ENCODE measurements at places on chromosomes 16 and 17. TPM values are rescaled to one million over a fixed set of nuclear protein-coding genes. Genes with fewer than 3 reads are reported as not detected.

Gene SLFN12
- total RNA-seq, result 10.7 TPM

Gene KIF18B
- 42.9 TPM for total RNA-seq

Gene KRTAP1-1
- not detected for total RNA-seq

Gene SPATA22
- total RNA-seq, result not detected

Gene STARD3
- total RNA-seq, result 60.3 TPM

Gene CDYL2
- total RNA-seq, result 34.1 TPM

- H3K4me1 ChIP-seq, result no peaks in the 10 kb centered on the region
- no peak for DNase-seq
- H3K36me3 ChIP-seq, result no peaks in the 10 kb centered on the region
- no peak overlapping the region for H3K27ac ChIP-seq
These were observed 45.5 kb downstream of the RBFOX1 start for GRCh38 chr16:7378024-7378695.

DNA sequence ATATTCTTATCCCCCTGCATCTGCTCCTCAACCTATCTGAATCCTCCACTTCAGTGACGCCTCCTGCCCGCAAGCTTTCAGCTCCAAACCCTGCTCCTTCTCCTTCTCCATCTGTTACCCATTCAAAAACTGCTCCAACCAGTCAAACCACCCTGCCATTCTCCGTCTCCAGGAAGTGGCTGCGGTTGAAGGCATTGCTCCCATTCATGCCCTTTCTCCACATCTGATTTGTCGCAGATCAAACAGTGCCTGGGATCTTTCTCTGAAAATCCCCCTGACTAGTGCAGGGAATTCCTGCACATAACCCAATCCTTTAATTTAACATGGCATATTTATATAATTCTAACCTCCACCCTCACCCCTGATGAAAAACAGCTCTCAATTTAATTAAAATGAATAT lies 56.3 kb downstream of the SLFN5 start:
- no peak for DNase-seq
- no peak overlapping the region for H3K27ac ChIP-seq
- H3K4me1 ChIP-seq, result no peaks in the 10 kb centered on the region
- no peaks in the 10 kb centered on the region for H3K27me3 ChIP-seq
- no peak overlapping the region for H3K4me3 ChIP-seq

GRCh38 chr17:14052886-14053615 lies 16.3 kb upstream of the COX10 start:
- no peak overlapping the region for H3K4me3 ChIP-seq
- no peak for DNase-seq

GRCh38 chr16:26158142-26158759 lies 466.5 kb downstream of the HS3ST4 start:
- H3K4me3 ChIP-seq, result no peak overlapping the region
- no peaks in the 10 kb centered on the region for H3K36me3 ChIP-seq
- H3K4me1 ChIP-seq, result no peaks in the 10 kb centered on the region
- no peak overlapping the region for H3K27ac ChIP-seq

DNA sequence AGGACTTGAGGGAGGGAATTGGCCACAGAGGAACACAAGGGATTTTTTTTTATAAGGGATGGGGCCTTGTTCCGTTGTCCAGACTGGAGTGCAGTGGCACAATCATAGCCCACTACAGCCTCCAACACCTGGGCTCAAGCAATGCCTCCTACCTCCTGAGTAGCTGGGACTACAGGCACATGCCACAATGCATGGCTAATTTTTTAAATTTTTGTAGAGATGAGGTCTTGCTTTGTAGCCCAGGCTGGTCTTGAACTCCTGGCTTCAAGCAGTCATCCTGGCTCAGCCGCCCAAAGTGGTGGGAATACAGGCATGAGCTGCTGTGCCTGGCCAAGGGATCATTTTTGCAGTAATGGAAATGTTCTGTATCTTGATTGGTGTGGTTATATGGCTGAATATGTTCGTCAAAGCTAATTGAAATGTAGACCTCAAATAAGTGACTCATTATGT lies 56.9 kb downstream of the VMP1 start:
- DNase-seq, result peak; percentile 40
- H3K4me1 ChIP-seq, result peaks cover 63% of the 10 kb centered on the region
- H3K27me3 ChIP-seq, result no peaks in the 10 kb centered on the region
- peak overlapping the region; percentile 52 for H3K4me3 ChIP-seq
- H3K36me3 ChIP-seq, result peaks cover 48% of the 10 kb centered on the region

DNA sequence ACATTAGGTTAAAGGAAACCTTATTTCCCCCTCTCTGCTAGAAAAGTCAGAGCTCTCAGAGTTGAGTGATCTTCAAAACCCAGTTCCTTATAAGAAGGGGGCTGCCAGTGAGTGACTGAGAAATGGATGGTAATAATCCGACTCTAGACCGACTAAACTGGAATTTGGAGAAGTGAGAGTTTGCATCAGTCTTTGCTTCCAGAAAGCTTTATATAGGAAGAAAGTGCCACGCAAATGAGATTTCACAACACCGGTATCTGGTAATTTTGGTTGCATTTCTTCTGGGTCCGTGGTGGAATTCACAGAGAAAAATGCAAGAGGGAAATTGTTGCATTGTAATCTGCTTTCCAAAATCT lies 271.4 kb downstream of the MAF start:
- peaks cover 16% of the 10 kb centered on the region for H3K4me1 ChIP-seq
- no peaks in the 10 kb centered on the region for H3K36me3 ChIP-seq
- H3K27ac ChIP-seq, result no peak overlapping the region
- no peak for DNase-seq

GRCh38 chr16:3349175-3349574 lies 6.5 kb upstream of the OR2C1 start:
- no peak overlapping the region for H3K27ac ChIP-seq
- no peaks in the 10 kb centered on the region for H3K36me3 ChIP-seq
- DNase-seq, result no peak
- no peak overlapping the region for H3K4me3 ChIP-seq

- DNase-seq, result peak; percentile 45
- H3K36me3 ChIP-seq, result peaks cover 14% of the 10 kb centered on the region
- peak overlapping the region; percentile 96 for H3K27ac ChIP-seq
These were observed 992 bp downstream of the NLRC3 start for GRCh38 chr16:3576211-3576610.

- no peaks in the 10 kb centered on the region for H3K27me3 ChIP-seq
- H3K4me3 ChIP-seq, result peak overlapping the region; percentile 95
- peaks cover 59% of the 10 kb centered on the region for H3K4me1 ChIP-seq
These were observed 1.3 kb downstream of the PSMD12 start for GRCh38 chr17:67364847-67365737.
